Right ventricle myocardium superior (tissue), 1 donor: ENCODE measurements at places on chromosomes 16 and 17. TPM values are rescaled to one million over a fixed set of nuclear protein-coding genes. Genes with fewer than 3 reads are reported as not detected.

- no peak for DNase-seq
Measured at GRCh38 chr16:66441586-66442375, 14.7 kb downstream of the BEAN1 start.

DNA sequence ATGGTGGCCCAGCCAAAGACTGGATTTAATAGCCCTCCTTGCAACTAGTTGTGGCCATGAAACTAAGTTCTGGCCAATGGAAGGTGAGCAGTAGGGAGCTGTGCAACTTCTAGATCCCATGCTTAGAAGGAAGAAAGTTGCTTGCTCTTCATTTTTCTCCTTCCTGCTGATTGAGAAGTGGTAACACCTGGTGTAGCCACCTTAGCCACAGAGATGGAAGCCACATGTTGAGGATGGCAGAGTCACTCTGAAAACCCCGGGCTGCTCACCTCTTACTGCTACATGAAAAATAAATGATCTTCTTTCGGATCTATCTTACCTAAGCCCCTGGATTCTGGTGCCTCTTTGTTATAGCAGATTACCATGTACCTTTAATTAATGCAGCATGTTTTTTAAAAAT, 10.3 kb upstream of the ATP5MC1 start:
- no peak for DNase-seq

- no peak for DNase-seq
Measured at GRCh38 chr16:27723711-27724481, 174.0 kb downstream of the KATNIP start.

- no peak for DNase-seq
Measured at GRCh38 chr16:50040018-50040417, 15.0 kb downstream of the CNEP1R1 start.

The KRT15 gene
- not detected for total RNA-seq

The TMEM88 gene
- total RNA-seq = 32.4 TPM
